Stimulated activated CD4-positive, alpha-beta T cell treated with anti-CD3 and anti-CD28 coated beads, Interleukin-12 subunit alpha, Interleukin-12 subunit beta, amount 100 ng/mL, for 24 hours (primary cell): ENCODE measurements at places on chromosomes 7 and 10.

GRCh38 chr7:22713463-22713862, 13.5 kb upstream of the IL6 start:
- no peak for DNase-seq

DNA sequence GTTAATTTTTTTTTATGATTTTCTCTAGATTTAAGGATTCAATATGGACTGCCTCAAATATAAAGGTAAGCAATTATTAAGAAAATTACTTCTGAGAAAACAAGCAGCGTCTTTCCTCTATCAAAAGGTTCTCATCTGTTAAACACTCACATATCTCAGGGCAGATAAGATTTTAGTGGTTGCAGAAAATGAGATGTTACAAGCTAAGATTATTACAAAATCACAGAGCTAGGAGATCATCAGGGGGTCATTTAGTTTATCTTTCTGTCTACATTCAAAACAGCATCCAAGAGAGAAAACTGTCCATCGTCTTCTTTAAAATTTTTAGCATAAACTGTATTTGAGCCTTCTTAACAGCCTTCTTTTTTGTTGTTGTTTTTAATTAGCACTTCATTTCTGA, 29.1 kb upstream of the RHOBTB1 start:
- DNase-seq, result no peak

- DNase-seq, result no peak
Measured at GRCh38 chr7:50475340-50475739, 25.2 kb upstream of the FIGNL1 start.

- no peak for DNase-seq
Measured at GRCh38 chr7:95104739-95105138, 197.3 kb downstream of the PPP1R9A start.

DNA sequence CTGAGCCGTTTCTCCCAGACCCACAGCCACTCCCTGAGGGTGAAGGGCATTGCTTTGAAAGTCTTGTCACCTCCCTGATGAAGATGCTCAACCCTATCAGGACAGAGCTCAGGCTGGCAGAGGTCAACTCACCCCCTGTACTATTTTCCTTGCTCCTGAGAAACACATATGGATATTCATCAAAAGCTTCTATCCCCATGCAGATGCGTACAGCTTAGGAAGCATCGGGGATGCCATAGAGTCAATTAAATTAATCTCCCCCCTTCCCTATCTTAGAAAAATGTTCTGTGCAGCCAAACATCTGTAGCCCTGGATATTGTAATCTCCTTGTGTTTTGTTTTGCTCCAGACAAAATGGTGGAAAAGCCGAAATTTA, 67.2 kb downstream of the EMX2 start:
- DNase-seq, result no peak

- DNase-seq, result no peak
Measured at GRCh38 chr10:113753020-113753692, 1.7 kb downstream of the PLEKHS1 start.

DNA sequence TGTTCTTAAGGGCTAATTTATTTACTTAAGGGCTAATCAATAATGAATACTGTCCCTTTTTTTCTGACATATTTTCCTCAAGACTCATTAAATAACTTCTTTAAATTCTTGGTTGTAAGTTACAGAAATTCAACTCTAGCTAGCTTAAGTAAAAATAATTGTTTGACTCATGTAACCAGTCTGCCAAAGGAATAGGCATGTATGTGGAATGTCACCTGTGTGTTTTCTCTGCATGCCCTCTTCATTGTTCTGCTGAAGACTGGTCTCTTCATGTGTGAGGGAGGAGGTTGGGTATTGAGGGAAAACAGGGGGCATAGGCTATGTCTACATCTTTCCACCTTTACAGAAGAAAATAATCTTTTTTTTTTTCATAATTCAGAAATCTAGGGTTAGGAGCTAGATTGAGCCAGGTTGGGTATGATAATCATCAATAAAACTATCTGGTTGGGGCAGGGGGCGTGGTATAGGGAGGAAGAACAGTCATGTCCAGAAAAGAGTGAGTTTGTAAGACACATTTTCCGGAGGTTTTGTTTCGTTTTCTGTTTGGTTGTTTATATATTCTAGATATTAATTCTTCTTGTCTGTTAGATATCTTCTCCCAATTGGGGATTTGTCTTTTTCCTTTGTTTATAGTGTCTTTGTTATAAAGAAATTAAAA, 37.9 kb downstream of the EXOC4 start:
- no peak for DNase-seq

GRCh38 chr7:92614660-92615174, 24.5 kb upstream of the FAM133B start:
- no peak for DNase-seq

DNA sequence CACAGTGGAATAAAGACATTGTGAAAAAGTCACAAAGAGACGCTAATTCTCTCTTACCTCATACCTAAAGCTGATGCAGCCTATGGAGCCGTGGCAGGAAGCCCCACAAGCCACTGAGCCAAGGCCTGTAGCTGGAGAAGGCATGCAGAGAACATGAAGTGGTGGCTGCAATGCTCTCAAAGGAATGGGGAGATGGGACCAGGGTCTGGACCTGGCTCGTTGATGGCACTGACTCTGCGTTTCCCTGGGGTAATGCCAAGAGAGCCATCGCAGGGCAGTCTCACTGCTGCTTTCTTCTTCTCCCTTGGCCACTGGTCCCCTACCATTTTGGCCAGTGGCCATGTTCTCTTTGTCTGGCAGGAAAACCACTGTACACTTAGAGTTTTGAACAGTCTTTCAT, 329.9 kb upstream of the ZMIZ1 start:
- no peak for DNase-seq

DNA sequence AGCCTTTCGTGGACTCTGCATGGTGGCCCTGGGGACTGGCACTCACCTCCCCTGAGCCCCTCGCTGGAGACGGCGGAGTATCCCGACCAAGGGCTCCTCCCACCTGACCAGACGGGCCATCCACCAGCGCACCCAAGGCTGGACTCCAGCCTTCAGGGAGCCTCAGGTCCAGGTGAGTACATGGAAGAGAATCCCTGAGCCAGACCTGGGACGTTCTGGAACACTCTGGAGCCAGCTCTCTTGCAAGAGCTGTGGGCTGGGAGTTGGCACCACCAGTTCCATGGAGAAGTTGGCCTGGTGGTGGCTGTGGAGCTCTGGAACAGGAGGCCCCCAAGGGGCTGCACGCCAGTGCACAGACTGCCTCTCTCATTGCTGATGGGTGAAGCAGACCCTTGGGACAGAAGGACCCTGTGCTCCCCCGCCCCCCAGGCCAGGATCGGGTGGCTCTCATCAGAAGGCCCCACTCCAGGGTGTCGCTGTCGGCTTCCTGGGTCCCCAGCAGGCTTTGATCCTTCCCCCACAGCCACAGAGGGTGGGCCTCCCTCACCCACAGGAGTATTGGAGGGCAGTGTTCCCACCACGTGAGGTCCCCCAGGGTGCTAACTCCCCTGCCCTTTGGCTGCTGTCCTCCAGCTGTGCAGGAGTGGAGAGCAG, 189.9 kb downstream of the EBF3 start:
- no peak for DNase-seq

DNA sequence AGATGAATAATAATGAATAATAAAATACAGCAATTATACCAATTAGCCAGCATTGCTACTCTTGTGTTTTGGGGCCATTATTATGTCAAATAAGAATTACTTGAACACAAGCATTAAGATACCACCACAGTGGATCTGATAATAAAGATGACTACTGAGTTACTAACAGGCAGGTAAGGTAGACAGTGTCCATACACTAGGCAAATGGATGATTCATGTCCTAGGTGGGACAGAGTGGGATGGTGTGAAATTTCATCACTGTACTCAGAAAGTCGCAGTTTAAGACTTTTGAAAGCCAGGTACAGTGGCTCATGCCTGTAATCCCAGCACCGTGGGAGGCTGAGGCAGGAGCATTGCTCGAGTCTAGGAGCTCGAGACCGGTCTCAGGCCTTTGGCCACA, 8.7 kb upstream of the UNC5B start:
- no peak for DNase-seq

DNA sequence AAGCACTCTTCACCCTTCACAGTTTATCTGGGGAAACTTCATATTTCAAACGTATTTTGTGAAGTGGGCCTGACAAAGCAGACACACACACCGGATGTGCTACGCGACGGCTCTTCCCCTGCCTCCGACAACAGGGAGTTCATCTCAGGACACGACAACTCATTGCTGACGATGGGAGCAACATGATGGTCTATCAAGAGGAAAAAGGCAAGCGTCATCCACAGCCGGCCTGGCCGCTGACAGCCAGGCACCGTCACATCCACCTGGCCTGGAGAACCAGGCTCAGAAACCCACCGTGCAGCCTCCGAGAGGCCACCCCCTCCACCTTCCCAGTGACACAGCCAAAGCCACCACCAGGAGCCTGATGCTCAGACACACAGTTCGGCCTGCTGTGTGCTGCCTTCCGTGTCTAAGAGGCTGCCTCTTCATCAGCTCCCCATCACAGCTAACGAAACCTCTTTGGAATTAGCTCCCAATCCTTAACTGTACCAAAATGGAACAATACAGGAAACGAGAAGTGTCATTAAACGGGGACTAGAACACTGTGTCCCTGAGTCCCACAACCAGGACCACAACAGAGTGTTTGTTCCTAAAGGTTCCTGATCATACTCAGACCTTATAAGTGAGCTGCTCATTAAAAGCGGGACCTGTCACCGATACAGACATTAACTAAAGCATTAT, 76.7 kb downstream of the SFMBT2 start:
- DNase-seq, result no peak

GRCh38 chr10:116915340-116915739, 66.0 kb downstream of the ENO4 start:
- no peak for DNase-seq

GRCh38 chr7:44244282-44244681, 43.5 kb downstream of the YKT6 start:
- no peak for DNase-seq

GRCh38 chr7:130595986-130596385, 72.6 kb downstream of the COPG2 start:
- DNase-seq, result no peak

- no peak for DNase-seq
Measured at GRCh38 chr10:3887404-3887803, 102.4 kb upstream of the KLF6 start.

DNA sequence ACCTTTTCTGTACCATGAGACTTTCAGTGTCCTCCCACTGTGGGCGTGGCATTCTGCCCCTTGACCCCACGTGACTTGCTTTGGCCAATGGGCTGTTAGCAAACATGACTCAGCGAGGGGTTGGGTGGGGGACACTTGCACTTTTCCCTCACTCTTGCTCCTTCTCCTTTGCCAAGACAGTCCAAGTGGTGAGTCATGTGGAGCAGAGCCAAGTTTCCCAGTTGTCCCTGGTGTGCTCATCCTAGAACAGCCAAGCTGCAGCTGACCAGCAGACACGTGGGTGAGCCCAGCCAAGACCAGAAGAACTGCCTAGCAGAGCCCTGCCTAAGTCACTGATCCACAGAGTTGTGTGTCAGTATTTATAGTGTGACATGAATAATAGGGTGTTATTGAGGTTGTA, 82.8 kb upstream of the CPXM2 start:
- DNase-seq, result no peak

DNA sequence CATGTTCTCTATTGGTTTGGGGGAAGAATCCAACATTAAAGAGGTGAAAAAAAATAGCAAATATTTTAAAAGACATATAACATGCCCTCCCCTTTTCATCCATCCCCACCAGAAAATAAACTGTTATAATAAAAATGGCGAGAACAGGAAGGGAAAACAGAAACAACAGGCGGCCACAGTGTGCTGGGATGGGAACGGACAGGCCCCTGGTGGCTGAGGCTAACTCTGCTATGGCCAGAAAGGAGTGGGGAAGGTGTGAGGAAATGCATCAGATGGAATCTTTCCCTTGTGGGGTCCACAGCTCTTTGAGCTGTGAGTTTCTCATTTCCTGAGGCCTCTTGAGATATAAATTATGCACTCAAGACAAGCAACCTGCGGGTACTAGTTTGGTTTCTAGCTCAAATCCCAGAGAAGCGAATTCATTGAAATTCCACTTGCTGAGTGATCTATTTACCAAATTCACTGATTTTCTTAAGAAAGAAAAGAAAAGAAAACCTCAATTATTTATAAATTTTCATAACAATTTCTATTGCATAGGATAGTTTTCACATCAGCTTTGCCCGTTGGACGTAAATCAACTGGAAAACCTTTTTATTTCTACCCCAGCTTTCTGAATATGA, 139.5 kb downstream of the BMPER start:
- DNase-seq, result no peak

DNA sequence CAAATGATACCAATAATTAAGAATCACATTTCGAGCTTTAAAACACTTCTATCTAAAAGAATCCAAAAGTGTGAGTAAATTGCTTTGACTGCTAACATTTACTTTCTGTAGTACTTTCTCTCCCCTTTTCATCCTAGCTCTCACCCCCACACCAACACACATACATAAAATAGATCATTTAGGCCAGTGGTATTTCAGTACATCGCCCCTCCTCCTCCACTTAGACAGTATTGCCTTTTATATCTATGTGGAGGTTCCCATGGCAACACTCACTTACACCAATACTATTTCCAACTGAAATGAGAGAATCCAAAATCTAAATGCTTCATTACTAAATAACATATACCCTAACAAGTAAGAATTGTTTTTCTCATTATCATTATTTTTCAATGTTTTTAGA, 58.9 kb downstream of the HIBADH start:
- no peak for DNase-seq

GRCh38 chr7:116356333-116356965, 143.1 kb upstream of the CAV2 start:
- DNase-seq, result no peak

DNA sequence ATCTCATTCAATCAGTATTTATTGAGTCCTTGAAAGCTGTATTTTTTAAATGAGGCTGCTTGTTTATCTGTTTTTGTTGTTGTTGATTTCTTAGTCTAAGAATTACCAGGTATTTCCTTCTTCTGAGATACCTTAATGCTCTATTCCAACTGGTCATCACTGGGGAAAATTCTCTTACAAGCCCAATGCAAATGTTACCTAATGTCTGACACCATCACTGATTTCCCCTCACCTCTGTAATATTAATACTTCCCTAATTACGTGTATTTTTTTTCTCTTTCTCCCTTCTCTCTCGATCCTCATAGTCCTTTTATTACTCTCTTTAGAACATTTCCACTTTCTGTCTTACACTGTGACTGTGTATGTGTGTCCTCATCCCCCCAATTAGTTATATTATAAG, 13.9 kb downstream of the HDAC9 start:
- DNase-seq, result no peak

- DNase-seq, result no peak
Measured at GRCh38 chr7:88442413-88442812, 135.7 kb upstream of the STEAP4 start.

- DNase-seq, result no peak
Measured at GRCh38 chr10:49562893-49563292, 24.0 kb upstream of the ERCC6 start.

DNA sequence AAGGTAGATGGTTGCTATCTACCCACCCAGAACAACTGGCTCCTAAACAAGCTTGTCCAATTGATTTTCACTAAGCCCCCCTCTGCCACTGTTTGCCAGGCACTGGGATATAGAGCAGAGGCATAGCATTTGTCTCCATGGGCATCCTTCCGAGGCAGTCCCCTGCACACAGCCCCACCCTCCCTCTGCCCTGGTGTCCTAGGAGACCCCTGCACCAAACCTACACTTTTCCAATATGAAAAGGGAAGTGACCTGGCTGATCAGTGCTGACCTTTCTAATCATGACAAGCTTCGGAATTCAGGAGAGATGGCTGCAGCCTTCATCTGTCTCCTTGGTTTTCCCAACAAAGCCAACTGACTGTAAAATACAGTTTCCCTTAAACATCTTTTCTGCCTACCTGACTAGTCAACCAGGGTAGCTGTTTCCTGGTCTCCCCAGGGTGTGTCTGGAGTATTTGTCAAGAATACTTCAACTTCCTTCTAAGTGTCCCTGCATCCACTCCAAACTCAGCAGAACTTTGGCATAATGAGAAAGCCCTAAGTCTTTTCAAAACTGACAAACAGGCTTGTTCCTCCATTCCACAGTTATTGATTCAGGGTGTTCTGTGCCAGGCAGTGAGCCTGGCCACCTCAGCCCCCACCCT, 7.6 kb upstream of the SLC18A3 start:
- no peak for DNase-seq
